ENCODE measurements at places on chromosomes 5 and 9.

GRCh38 chr5:163407034-163407655, 30.2 kb upstream of the CCNG1 start:
- DNase-seq = no peak

- no peak for DNase-seq
These were observed 8.3 kb downstream of the FABP6 start for GRCh38 chr5:160237571-160238093.

- DNase-seq = no peak
These were observed 416.2 kb downstream of the ENC1 start for GRCh38 chr5:74224331-74224730.

- DNase-seq = no peak
These were observed 26.5 kb upstream of the BASP1 start for GRCh38 chr5:17190799-17191391.

DNA sequence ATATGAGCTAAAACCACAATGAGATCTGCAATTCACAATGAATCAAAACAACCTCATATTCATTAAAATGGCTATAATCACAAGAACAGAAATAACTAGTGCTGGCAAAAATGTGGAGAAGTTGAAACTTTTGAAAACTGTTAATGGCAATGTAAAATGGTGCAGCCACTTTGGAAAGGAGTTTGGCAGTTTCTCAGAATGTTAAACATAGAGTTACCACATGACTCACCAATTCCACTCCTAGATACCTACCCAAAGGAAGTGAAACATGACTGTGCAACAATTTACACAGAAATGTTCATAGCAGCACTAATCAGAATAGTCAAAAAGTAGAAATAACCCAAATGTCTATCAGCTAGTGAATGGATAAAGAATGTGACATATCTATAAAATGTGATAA, 862.2 kb downstream of the DTWD2 start:
- no peak for DNase-seq

- DNase-seq = no peak
These were observed 86.3 kb upstream of the C9orf72 start for GRCh38 chr9:27659571-27659970.

DNA sequence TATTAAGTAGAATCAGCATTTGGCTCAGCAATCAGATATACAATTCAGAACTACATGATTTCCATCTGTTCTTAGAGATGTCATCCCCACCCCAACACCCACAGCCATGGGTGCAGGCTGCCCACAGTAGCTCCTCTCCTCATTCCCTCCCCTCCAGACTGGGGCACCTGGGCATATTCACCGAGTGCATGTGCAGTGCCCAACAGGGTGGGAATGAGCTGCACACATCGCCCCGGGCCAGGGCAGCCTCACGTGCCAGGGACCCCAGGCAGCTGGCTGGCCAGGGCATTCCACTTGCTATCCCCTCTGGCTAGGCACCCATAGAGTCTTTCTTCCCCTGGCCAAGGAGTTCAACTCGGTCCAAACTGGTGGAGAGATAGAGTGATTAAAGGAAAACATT, 461.9 kb upstream of the NUDT12 start:
- DNase-seq = no peak

GRCh38 chr5:116272281-116272941, 187.6 kb downstream of the COMMD10 start:
- no peak for DNase-seq

DNA sequence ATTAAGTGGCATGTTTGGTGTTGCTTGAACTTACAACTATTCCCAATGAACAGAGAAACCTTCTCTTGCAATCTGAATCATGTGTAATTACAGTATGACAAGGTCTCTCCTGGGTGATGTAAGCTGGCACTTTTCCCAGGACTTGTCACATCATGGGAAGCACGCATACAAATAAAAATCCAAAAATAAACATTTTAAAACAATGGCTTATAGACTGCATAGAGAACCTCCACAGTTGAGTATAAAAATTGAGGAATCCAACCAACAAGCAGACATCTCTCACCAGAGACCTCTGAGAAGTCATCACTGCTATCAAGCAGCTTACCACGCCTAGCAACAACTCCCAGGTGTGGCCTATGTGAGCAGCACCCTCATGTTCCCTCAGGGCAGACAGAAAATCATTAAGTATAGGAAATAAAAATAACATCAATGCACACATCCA, 3.9 kb downstream of the MLLT3 start:
- DNase-seq = no peak

DNA sequence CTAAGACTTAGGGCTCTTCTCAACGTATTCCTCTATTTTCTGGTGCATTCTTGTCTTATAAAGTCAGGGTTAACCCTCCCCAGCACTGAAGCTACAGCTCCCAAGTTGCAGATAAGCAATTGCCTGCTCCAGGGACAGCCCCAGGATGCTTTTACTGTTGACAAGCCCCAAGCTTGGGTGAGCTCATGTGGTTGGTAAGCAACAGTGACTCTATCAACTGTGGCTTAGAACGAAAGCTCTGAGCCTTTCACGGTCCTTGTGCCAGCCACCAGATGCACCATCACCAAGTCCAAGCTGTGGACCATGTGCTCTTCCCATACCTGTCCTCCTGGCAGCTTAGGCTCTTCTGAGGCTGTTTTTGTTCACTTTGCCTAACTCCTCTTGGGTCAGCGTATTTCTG, 13.5 kb downstream of the ADRB2 start:
- DNase-seq = no peak

DNA sequence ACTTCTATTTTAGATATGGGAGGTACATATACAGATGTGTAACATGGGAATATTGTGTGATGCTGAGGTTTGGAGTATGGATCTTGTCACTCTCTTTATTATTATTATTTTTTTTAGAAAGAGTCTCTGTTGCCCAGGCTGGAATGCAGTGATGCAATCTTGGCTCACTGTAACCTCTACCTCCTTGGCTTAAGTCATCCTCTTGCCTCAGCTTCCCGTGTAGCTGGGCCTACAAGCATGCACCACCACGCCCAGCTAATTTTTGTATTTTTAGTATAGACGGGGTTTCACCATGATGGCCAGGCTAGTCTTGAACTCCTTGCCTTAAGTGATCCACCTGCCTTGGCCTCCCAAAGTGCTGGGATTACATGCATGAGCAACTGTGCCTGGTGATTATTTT, 138.4 kb upstream of the SLC28A3 start:
- no peak for DNase-seq

GRCh38 chr9:94677929-94678328, 38.6 kb upstream of the FBP1 start:
- no peak for DNase-seq

- no peak for DNase-seq
These were observed 7.8 kb upstream of the TBC1D9B start for GRCh38 chr5:179915406-179915935.

GRCh38 chr5:178422400-178422775, 167.8 kb downstream of the COL23A1 start:
- no peak for DNase-seq

- no peak for DNase-seq
These were observed 68.7 kb upstream of the UNC5A start for GRCh38 chr5:176741561-176742211.

DNA sequence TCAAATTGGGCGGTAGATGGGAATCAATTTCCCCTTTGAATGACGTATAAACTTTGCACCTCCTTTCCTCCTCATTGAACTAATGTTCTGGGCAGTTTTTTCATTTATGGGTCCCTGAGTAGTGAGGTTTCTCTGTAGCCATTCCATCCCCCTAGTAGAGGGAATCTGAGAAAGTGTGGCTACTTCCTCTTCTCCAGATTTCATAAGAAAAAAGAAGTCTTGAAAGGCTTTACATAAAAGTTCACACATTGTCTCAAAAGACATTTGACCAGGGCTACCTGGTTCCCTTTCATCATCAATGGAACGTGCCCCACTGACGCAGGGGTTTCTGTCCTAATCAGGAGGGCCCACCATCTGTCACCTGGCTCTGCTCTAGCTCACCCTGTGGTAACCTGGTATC, 57.3 kb downstream of the CTSL start:
- no peak for DNase-seq

GRCh38 chr9:132732326-132733259, 62.3 kb downstream of the GTF3C4 start:
- no peak for DNase-seq

DNA sequence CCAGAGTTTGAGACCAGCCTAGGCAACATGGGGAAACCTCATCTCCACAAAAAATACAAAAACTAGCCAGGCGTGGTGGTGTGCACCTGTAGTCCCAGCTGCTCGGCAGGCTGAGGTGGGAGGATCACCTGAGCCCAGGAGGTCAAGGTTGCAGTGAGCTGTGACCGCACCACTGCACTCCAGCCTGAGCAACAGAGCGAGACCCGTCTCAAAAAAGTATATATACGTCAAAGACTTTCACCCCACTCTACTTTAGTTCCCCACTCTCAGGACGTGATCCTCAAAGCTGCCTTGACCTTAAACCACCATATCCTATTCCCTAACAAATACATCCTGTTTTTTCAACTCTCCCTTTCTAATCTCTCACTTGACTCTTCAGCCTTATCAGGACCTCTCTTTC, 41.0 kb downstream of the PCDHGC5 start:
- no peak for DNase-seq

DNA sequence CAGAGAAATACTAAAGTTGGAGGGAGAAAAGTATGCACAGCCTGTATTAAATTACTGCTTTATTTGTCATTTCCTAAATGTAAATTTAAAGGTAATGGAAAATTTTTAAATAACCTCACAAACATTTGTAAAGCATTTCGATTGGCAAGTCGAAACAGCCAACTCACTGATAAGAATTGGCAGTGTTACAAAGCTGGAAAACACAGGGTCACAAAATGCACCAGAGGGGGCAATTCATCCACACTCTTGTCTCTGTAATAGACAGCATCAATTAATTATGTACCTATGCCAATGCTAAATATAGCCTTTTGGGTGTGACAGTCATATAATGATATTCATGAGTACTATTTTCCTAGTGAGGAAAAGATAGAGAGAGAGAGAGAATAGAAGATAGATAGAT, 140.6 kb upstream of the PRLR start:
- no peak for DNase-seq

DNA sequence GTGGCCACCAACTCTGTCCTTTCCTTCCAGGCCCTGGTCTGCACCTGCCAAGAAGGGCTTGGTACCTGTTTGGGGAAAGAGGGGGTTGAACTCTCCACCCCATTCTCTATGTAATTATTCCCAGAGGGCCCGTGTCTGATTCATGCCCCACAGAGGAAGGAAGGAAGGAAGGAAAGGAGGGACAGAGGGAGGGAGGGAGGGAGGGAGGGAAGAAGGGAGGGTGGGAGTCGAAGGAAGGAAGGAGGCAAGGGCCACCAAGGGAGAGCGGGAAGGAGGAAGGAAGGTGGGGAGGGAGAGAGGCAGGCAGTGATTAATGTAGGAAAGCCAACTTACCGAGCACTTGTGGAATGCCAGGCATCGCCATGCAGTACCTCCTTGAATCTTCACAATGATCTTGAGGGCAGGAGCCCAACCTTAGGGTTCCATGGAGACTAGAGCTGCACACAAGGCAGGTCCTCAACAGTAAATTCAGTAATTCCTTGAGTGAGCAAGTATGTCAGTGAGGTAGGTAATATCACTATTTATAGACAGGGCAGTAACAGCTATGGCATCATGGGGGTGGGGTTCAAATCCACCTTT, 75.8 kb downstream of the FGF18 start:
- no peak for DNase-seq

DNA sequence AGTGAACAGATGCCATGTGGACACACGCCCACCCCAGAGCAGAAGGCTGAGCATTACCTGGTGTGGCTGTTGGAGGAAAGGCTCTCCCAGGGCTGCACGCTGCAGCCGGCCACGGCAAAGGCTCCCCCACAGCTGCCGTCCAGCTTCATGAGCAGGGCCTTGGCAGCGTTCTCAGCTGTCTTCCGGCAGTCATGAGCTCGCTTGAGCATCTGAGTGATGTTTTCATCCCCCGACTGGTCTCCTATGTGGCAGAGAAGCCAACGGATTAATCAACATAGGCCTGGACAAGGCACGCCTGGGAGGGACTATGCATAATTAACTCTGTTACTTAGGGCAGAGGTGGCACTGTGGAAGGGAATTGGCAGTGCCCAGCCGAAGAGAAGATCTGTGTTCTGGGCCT, 87.3 kb downstream of the DCP2 start:
- DNase-seq = no peak

GRCh38 chr5:37739817-37740261, 100.0 kb downstream of the GDNF start:
- DNase-seq = no peak

GRCh38 chr5:124021066-124021641, 509.2 kb downstream of the CSNK1G3 start:
- no peak for DNase-seq

GRCh38 chr9:121053544-121053943, 3.5 kb upstream of the C5 start:
- no peak for DNase-seq

DNA sequence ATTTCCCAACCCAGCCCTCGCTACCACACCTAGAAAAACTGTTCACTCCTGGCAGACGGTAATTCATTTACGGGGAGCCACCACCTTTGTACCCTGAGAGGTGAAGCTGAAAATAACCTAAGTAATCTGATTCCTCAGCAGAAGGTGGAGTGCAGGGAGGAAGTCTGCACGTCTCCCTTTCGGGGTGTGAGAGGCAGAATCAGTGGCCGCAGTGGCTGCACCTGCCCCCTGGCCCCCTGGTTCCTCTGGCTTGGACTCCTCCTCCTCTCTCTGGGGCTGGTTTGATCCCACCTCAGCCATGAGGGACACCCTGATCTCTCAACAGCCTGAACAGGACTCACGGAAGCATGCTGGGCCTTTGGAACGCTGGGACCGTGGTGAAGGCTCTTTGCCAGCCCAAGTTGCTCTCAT, 10.5 kb downstream of the TMEM174 start:
- DNase-seq = no peak

GRCh38 chr5:120345947-120346346, 118.2 kb upstream of the PRR16 start:
- DNase-seq = no peak

DNA sequence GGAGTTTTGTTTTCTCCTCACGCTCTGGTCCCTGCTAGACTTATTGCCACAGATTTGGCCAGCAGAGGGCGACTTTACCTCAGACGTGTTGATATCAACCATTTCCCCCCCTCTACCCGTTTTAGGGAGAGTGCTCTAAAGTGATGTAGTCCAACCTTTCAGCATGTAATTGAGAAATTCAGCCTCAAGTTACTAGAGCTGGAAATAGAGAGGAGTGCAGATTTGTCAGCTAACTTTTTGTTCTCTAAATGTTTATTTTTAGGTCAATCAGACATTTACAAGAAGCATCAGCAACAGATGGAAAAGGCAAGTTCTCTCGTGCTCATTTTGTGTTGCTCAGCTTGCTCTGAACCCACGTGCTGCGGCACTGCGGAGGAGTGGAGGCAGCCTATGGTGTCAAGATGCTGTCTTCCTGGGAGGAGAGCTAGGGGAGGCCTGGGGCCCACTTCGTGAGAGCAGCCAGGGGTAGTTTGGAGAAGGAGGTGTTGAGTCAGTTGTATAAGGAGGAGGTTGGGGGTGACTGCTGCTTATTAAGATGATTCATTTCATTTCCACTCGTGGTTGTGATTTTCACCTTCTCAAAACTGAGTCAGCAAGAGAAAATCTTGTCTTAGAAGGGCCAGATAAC, 53.6 kb downstream of the GPR107 start:
- DNase-seq = peak; percentile 74

GRCh38 chr5:125232779-125233230, 486.4 kb upstream of the ZNF608 start:
- DNase-seq = no peak

Data from stimulated activated CD4-positive, alpha-beta T cell treated with anti-CD3 and anti-CD28 coated beads, TNF-alpha, amount 100 ng/mL, for 1 hour (primary cell).